Glomerular endothelial cell (primary cell): ENCODE measurements at places on chromosomes 3 and 15. TPM values are rescaled to one million over a fixed set of nuclear protein-coding genes. Genes with fewer than 3 reads are reported as not detected.

Gene SRGAP3
- total RNA-seq = 0.05 and 0.76 TPM in 2 replicates

Gene ISLR
- 0.39 and 0.47 TPM in 2 replicates for total RNA-seq

DNA sequence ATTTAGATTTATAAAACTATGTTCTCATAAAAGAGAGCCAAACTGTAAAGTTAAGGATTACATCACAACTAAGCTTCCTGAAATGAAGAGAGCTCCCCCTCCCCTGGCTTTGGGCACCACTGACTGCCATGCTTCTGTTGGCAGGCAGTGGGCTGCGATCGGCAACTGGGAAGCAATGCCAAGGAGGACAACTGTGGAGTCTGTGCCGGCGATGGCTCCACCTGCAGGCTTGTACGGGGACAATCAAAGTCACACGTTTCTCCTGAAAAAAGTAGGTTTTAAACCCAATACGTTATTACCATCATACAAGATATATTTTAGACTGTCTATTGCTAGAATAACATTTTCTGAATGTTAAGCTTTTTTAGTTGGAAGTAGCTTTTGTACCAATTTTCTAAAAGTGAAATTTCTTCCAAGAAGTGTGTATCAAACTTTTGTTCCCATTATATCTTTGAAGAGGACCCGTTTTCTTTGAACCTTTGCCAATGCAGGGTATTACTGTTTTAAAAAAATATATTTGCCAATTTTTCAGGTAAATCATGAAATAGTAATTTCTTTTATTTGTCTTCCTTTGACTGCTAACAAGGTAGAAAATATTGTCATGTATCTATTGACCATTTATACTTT, 184.1 kb downstream of the ADAMTSL3 start:
- no peak for DNase-seq

DNA sequence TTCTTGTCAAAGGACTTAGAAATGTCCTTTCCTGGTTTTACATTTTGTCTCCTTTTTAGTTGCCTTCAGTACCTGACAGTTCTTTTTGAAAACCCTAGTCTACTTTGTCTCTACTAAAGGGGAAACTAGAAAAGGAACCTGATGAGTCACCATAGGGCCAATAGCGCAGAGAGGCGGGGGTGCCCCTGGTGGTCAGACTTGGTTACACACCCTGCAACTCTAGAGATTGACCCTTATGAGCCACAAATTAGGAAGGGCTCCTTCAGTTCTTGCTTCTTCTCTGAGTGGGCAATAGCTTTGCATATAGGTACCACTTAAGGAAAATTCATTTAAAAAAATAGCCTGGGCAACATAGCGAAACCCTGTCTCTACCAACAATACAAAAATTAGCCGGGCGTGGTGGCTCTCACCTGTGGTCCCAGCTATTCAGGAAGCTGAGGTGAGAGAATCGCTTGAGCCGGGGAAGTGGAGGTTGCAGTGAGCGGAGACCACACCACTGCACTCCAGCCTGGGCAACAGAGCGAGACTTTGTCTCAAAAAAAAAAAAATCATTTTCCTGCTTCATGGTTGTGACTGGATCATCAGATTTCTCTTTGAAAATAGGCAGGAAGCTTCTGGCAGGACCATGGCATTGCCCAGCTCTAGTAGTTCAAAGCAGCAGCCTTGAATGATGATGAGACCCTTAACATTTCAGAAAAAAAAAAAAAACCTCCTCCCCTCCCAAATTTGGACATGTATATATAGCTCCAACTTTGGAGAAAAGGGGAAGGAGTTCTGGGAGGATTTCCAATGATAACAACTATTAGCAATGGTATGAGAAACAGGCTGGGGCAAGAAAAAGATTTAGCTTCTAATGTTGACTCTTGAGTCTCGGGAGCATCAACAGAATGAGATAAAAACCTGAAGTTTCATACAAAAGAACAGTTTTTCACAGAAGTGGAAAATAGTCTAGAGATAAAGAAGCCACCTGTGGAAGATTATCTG, 45.2 kb upstream of the RASA2 start:
- no peak for DNase-seq

DNA sequence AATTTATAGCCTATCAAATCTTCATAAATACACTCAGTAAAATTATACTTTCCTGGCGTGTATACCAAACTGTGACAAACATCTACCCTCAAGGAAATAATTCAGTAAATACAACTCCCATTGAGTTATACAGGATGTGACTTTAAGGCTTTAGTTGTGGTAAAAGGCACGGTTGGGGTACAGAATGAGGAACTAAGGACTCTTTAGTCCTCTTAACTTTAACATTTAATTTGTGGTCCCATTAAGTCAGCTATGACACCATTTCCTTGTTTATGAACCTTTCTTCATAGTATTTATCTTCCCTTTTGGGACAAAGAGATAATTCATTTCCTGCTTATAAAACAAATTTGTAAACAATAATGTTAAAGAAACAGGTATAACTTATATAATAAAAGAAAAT, 30.2 kb downstream of the IFT80 start:
- DNase-seq = no peak
